ENCODE measurements at places on chromosomes 3 and 15.

GRCh38 chr15:43881944-43882343 is 55.1 kb downstream of the WDR76 start:
- DNase-seq, result peak; percentile 67

GRCh38 chr15:99365242-99365641 is 114.0 kb downstream of the LRRC28 start:
- no peak for DNase-seq

- DNase-seq, result no peak
Observed at GRCh38 chr3:44237161-44237560, 4.5 kb upstream of the TOPAZ1 start.

- peak; percentile 63 for DNase-seq
Observed at GRCh38 chr15:59492389-59493377, 54.7 kb downstream of the FAM81A start.

GRCh38 chr3:55802816-55803215 is 315.7 kb upstream of the WNT5A start:
- no peak for DNase-seq

All from WTC11 (cell line).